ENCODE measurements at places on chromosomes 7 and 10.

GRCh38 chr7:142855756-142856564 is 1.1 kb downstream of the EPHB6 start:
- DNase-seq, result no peak

GRCh38 chr7:44225566-44226395 is 25.0 kb downstream of the YKT6 start:
- DNase-seq, result no peak

DNA sequence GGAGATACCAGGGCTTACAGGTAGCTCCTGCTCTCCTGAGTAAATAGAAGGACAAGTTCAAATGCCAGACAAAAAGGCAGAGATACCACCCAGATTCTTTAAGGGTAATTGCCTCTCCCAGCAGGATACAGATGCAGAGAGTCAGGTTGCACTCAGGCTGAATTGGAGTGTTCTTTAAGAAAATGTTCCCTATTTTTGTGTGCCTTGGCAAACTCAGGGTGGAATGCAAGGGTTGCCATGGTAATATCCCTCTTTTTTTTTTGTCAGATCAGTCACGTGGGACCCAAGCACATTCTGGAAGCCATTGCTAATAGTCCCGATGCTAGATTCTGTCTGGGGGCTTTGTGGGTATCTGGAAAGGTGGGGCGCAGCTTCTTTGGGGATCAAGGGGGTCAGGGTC is 628.0 kb downstream of the CALN1 start:
- DNase-seq, result no peak

- DNase-seq, result no peak
Observed at GRCh38 chr7:40425696-40426095, 290.9 kb downstream of the SUGCT start.

- DNase-seq, result no peak
Observed at GRCh38 chr7:81883801-81884393, 114.0 kb upstream of the HGF start.

DNA sequence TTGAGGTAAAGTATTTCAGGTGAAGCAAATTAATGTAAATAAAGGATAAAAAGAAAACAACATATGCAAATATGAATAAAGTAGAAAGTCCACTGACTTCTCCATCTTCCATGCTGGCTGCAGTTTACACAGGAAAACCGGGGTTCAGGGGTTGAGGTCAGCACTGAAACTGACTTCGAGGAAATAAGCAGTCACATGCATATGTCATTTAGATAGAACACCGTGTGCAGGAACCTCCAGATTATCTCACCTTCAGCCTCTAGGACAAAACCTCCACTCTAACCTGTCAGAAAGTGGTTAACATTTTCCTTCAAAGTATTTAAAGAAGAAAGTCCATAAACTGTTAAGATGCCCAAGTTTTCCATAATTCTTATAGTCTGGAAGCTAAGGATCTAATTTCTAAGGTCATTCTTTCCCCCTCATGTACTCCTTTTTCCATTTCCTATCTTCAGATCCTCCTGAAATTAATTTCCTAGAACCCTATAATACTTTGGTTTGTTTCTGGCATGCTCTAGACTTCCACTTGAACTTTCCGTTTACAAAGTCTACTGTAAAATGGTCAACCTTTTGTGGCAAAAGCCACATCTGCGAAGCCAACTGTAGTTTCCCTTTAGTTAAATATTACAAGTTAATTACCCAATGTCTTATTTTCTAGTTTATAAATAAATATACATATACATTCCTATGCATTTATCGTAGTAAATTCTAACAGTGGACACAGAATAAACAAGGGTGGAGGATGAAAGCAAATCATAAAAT is 173.3 kb downstream of the RAPGEF5 start:
- no peak for DNase-seq

DNA sequence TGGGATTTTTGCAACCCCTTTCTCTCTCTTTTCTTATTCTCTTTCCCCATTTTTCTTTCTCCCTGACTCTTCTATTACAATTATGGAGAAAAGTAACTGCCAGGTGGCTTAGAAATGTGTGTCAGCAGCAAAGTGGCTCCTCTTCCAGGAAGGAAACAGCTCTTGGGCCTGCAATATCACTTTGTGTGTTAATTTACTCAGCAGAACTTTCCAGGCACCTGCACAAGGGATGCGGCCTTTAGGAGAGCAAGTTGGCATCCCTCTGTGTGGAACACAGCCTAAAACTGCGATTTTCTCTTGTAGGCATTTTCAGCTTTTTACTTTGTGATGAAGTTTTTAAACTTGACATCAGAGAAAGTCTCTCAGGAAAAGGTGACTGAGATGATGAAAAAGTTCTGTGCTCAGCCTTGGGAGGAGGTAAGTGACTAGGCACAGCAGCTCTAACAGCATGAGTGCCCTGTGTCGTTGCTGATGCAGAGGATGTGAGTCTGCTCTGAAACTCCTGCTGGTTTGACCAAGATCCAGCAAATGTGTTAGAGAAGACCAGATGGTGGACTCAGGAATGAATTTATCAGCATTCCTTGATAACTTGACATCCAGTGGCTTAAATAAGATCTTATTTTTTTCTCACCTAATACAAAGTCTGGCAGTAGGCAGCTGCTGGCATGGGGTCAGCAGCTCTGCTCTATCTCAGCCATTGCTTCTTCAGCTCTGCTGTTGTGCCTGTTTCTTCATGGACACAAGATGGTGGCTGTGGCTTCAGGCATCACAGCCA is 47.4 kb upstream of the CC2D2B start:
- no peak for DNase-seq

- DNase-seq, result no peak
Observed at GRCh38 chr10:48466611-48467240, 138.1 kb downstream of the ARHGAP22 start.

DNA sequence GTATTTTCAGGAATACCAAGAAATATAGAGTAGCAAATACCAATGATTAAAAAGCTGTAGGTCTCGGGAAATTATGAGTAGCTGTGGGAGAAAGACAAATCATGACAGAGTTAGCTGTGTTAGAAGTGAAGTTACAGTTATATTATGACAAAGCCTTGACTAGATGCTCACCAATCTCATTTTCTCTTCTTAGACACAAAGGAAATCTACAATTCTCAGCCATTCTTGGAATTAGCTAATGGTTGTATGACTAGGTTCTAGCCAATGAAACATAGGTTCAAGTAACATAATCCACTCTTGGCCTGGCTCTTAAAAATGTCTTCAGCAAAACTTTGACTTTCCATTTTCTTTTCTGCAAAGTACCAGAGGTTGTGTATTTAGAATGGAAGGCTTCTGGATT is 228.8 kb upstream of the MTPN start:
- no peak for DNase-seq

GRCh38 chr7:80686576-80686975 is 48.1 kb downstream of the CD36 start:
- DNase-seq, result no peak

DNA sequence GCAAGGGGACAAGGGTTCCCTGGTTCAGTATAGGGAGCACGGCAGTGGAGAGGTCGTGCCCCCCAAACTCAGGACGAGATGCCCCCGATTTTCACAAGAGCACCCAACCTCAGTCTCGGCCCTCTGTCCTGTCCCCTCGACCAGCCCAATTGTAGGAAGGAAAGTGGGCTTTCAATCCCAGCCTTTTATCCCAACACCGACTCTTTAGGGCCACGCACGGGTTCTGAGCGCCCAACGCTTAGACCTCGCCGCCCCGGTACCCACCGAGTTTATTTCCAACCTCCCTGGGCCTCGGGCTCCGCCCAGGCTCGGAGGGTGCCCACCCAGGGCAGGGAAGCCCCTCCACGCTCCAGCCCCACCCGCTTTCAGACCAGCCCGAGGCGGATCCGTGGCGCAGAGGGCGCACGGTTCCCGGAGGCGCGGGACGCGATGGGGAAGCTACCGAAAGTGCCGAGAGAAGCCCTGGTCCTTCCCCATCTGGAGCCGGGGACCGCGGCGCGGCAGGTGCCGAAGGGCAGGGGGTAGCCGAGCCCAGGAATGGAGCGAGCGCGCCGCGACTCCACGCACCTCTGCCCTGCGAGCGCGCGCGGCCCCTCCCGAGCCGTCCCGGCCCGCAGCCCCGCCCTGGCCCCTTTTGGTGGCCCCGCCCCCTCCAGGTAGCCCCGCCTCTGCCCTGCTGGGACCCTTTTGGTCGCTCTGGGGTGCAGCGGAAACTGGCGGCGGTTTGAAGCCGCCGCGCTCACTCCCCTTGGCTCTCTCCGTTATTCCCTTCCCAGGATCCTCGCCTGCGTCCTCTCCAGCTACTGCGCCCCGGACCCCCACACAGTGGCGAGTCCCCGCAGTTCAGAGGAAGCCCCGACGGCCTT is 20.4 kb downstream of the GRID2IP start:
- DNase-seq, result no peak

DNA sequence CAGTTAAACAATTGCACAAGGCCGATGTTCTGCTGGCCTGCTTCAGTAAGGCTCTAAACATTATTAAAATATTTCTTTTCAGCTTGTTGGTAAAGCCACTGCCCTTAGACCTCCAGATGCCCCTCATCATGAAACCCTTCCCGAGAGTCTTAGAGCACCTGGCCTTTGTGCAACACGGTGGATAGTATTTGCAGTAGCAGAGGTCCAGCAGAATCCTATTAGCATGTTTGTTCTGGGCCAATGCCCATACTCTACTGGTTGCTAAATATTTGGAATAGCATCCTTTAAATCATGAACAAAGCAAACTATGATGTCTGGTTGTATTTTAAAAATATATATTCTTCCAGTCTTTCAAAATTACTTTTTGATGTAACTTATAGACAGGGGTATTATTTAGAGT is 584.6 kb downstream of the CNTNAP2 start:
- no peak for DNase-seq

DNA sequence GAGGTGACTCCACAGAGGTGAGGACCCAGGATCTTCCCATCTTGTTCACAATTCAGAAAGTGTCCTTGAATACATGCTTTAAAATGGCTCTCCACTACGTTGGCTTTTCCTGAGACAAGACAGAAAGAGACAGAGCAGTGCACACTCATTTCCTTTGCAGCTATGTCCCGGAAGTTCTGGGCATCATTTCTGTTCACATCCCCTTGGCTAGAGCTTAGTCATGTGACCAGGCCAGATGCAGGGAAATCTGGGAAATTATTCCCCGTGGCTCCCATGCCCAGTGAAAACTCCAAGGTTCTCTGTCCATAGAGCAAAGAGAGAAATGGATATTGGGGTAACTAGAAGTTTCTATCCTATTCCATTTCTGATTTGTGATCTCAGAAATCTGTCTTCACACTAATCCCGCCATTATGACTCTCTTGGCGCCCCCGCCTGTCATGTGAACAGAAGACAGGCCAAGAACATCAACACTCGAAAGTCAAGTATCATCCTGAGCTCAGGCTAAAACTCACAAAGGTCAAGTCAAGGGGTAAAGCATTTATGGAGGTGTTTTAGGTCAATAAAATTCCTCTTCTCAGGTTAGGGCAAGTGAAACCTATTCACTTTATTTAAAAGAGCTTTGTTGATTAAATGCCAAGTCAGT is 251.4 kb upstream of the HABP2 start:
- DNase-seq, result no peak

- no peak for DNase-seq
Observed at GRCh38 chr10:34520084-34520483, 295.0 kb downstream of the PARD3 start.

- no peak for DNase-seq
Observed at GRCh38 chr10:398954-399353, 263.7 kb downstream of the ZMYND11 start.

DNA sequence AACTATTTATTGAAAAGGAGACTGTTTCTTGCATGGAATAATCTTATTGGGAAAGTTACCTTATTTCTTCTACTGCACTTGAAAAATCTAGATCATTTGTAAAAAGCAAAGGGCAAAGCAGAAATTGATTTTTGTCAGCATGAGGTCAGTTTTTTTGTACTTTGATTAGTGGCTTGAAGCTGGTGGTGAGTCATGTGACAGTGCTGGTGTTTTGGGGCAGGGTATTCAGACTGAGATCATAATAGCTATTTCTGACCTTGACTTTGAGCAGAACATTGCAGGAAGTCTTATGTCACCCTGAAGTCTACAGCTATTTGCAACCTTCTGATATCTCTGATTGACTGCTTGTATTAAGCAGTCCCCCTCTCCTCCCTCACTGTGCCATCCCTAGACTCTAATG is 66.3 kb upstream of the SORCS3 start:
- no peak for DNase-seq

DNA sequence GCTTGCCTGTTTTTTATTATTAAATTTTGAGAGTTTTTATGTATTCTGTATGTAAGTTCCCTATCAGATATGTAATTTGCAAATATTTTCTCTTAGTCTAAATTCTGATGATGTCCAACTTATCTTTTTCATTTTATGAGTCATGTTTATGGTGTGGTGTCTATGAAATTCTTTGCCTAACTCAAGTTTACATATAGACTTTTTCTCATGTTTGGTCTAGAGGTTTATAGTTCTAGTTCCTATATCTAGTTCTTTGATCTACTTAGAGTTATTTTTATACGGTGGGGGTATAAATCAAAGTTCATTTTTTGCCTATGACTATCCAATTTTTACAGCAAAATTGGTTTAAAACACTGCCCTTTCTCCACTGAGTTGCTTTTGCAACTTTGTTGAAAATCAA is 26.3 kb upstream of the CCDC7 start:
- no peak for DNase-seq

DNA sequence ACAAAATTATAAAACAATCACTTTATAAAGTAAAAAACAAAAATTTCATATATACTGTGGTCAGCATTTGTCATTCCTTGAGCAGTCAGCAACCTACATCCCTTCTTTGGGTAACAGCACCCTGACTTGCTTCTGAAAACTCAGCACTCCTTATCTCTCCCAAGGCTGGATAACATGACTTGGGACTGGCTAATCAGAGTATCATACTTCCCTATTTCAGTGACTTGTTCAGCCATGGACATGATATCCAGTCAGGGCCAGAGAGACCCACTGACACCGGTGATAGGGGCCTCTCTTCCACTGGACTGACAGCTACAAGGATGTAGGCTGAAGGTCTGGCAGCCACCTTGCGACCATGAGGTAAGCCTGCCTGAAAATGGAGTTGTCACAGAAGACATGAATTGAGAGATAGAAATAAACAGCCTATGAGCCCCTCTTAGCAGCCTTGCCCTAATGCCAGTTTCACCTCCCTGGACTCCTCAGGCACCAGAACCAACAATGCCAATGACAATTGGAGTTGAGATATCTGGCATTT is 84.4 kb upstream of the NEBL start:
- no peak for DNase-seq

GRCh38 chr7:1144269-1144771 is 15.7 kb downstream of the ZFAND2A start:
- DNase-seq, result no peak

- no peak for DNase-seq
Observed at GRCh38 chr10:33781606-33782395, 447.3 kb upstream of the NRP1 start.

Measured in RCC 7860 (cell line).